ENCODE measurements at places on chromosomes 4 and X.
A peak's percentile ranks its signal among the peaks of the same experiment; 100 is the strongest.

GRCh38 chr4:6331018-6331417 is 61.4 kb downstream of the WFS1 start:
- no peak for DNase-seq

- DNase-seq, result no peak
Observed at GRCh38 chr4:81566161-81566591, 94.5 kb upstream of the RASGEF1B start.

- no peak for DNase-seq
Observed at GRCh38 chrX:140091125-140091886, 126.0 kb upstream of the CXorf66 start.

- DNase-seq, result no peak
Observed at GRCh38 chr4:85836588-85837438, 361.9 kb downstream of the ARHGAP24 start.

- DNase-seq, result no peak
Observed at GRCh38 chr4:140806163-140806562, 50.0 kb upstream of the TBC1D9 start.

DNA sequence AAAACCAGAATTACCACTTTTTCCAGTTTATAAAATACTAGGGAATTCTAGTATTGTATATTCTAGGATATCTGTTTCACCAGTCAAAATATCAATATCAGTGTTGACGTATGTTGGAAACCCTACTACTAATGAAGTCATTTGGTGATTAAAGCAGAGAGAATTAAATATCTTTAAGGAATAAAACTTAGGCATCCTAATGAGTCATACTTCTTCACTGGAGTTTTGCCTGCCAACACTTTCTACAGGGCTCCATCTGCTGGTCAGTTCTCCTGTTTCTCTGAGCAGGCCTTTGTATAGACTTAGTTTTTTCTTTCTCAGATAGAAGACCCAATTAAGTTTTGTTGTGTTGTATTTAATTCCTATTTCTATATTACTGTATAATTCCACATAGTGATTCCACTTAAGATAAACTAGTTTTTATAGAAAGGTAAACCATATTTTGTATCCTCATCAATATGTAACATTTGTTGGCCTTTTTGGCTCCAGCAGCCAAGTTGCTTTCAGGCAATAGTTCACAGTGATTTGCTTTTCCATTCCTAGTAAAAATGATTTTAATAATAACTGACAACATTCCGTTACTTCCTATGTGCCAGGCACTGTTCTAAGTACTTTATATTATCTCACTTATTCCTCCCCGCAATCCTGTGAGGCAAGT is 3.5 kb downstream of the AP1AR start:
- DNase-seq, result peak; percentile 26

GRCh38 chr4:89296399-89296798 is 11.2 kb downstream of the GPRIN3 start:
- DNase-seq, result no peak

GRCh38 chr4:164706675-164707074 is 47.3 kb upstream of the SMIM31 start:
- DNase-seq, result no peak

GRCh38 chr4:84574069-84574720 is 8.7 kb upstream of the CDS1 start:
- DNase-seq, result no peak

GRCh38 chrX:24920769-24921168 is 95.0 kb downstream of the ARX start:
- no peak for DNase-seq

GRCh38 chr4:95068818-95069478 is 311.2 kb downstream of the BMPR1B start:
- DNase-seq, result no peak

DNA sequence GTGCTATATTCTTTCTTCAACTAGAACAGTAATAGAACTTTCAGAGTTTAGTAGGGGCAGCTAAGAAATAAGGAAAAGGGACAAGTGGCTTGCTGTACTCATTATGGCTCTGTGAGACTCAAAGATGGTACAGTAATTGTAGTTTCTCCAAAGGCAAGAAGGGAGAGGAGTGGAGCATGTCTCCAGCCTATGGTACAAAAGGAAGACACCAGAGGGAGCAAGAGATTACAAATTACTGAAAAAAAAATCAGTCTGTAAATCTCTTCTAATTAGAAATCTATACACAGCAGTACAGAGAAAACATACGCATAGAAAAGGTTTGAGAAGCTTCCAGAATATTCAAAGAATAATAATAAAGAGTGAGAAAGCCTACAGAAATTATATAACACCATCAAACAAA is 61.4 kb downstream of the KLHL4 start:
- DNase-seq, result no peak

DNA sequence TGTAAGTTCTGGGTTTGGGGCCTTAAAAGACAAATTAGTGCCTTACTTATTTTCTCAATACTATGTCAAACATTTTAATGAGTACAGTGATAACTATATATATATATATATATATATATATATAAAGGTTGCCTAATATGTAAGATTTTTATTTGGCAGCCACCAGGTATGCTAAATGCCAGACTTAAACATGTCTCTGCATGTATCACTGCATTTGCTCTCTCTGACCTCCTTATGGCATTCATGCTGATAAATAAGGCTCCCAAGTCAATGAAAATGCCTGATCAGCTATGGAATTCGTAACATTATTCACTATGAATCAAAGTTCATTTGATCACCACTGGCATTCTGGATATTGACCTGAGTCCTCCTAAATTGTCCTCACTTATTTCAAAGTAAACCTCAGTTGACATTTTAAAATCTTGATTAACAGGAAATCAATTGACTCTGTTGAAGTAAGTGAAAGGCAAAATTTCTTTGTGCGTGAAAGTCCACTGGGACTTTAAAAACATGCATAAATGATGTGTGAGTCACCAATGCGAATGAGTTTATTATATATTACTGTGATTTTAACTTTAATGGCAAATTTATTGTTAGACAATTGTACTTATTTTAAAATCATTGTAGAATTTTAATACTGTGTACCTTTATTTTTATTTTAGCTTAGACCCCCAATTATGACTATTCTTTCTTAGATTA is 29.2 kb upstream of the AREG start:
- no peak for DNase-seq

- no peak for DNase-seq
Observed at GRCh38 chr4:105162123-105162796, 15.6 kb downstream of the TET2 start.

GRCh38 chr4:38385093-38386004 is 278.6 kb upstream of the KLF3 start:
- no peak for DNase-seq

GRCh38 chrX:129590596-129590995 is 50.5 kb downstream of the OCRL start:
- DNase-seq, result no peak

DNA sequence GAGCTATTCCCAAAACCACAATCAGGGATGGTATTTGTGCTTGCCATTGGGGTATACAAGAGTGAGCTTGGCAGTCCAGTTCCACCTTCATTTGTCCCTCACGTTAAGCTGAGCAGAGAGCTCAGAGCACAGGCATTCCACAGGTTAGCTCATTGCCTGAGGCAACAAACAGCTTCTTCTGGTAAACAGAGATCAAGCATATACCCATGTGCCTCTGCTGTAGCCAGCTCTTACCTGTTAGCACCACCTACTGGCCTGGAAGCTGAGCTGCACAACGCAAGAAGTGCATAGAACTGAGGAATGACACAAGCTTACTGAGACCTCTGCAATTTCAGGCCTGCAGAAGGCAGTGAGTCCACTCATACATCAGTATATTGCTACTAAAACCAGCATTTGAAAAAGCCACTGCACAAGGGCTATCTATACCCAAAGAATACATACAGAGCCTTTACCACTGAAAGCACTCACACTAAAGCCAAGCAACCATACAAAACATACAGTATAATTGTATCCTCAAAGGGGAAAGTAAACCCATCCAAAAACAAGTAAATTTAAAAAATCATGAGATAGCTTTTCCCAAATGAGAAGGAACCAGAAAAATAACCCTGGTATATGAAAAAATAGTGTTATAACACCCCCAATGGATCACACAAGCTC is 258.3 kb upstream of the GABRA2 start:
- no peak for DNase-seq

DNA sequence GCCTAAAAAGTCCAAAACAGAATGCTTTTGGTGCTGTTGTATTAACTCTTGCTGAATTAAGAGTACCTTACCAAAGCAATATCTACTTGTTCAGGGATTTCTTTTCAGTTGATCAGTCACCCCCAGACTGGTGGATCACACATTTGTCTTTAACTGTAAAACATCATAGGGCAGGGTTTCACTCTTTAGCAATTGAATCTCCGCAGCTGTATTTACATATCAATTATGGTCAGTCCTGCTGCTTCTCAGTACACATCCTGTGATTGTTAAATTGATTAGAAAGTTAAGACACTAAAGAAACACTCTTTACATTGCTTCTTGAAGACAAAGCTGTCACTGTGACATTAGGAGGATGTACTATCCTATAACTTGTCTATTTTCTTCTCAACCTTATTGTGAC is 277.1 kb upstream of the ADGRL3 start:
- DNase-seq, result no peak

DNA sequence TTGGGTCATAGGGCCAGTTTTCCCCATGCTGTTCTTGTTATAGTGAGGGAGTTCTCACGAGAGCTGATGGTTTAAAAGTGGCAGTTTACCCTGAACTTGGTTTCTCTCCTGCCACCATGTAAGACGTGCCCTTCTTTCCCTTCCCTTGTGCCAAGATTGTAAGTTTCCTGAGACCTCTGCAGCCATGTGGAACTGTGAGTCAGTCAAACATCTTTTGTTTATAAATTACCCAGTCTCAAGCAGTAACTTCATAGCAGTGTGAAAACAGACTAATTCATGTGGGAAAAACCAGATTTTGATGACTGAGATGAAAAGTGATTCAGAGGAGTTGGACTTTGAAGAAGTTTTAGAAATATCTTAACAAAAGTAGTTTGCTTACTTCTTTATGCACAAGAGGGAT is 101.4 kb downstream of the ARHGAP10 start:
- DNase-seq, result no peak

DNA sequence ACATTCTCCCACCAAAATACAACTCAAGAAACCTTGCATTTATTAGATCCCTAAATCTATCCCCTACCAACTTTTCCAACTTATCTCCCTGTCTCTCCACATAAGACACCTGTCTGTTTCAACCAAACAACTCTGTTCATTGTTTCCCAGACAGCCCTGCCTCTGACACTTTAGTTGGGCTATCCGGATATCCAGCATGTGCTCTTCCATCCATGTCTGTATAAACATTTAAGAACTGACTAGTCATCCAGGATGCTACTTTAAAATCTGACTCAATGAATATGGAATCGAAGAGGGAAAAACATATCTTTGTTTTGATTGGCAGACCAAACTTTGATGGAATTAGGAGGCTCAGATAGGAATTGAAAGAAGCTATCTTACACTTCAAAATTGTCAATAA is 143.2 kb upstream of the DCAF8L1 start:
- no peak for DNase-seq

GRCh38 chr4:57639561-57640382 is 529.6 kb upstream of the IGFBP7 start:
- no peak for DNase-seq

DNA sequence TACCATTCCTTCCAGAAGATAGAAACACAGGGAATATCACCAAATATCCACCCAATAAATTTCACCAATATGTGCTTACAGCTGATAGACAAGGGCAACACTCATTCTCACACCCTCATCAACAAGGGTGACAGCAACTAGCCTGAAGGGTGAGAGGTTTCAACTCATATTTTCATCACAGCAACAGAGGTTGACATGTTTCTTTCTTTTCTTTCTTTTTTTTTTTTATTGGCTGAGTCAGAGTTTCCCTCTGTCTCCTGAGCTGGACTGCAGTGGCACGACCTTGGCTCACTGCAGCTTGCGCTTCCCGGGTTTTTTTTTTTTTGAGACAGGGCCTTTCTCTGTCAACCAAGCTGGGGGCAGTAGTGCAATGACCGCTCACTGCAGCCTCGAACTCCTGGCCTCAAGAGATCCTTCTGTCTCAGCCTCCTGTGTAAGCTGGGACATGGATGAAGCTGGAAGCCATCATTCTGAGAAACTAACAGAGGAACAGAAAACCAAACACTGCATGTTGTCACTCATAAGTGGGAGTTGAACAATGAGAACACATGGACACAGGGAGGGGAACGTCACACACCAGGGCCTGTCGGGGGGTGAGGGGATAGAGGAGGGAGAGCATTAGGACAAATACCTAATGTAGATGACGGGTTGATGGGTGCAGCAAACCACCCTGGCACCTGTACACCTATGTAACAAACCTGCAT is 27.5 kb upstream of the ASMTL start:
- DNase-seq, result no peak

DNA sequence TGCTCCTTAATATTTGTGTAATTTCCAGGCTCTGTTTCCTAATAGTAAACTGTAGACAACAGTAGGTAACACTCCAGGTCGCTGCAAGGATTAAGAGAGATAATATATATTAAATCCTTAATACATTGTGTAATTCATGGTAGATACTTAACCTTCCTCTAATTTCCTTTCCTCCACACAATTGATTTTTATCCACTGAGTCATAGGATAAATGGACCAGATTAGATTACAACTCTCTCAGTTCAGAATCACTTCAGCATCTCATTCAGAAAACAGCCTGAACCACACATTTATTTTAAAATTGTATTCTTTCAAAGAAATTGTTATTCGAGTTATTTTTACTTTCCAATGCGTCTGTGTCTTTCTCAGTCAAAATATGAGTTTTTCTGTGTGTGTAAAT is 17.1 kb downstream of the GK2 start:
- no peak for DNase-seq
